ENCODE measurements at places on chromosomes 4 and X. TPM values are rescaled to one million over a fixed set of nuclear protein-coding genes. Genes with fewer than 3 reads are reported as not detected.
A peak's percentile ranks its signal among the peaks of the same experiment; 100 is the strongest.

Gene MAGEA12
- total RNA-seq = not detected

Gene SLITRK2
- 0.39 TPM for total RNA-seq

Gene GLOD5
- total RNA-seq = not detected

GRCh38 chr4:130738233-130738632, 1642.3 kb downstream of the C4orf33 start:
- no peak for DNase-seq

- no peak for DNase-seq
Observed at GRCh38 chrX:124502599-124502998, 156.2 kb downstream of the SH2D1A start.

GRCh38 chr4:155794589-155795236, 35.9 kb downstream of the GUCY1B1 start:
- no peak for DNase-seq

DNA sequence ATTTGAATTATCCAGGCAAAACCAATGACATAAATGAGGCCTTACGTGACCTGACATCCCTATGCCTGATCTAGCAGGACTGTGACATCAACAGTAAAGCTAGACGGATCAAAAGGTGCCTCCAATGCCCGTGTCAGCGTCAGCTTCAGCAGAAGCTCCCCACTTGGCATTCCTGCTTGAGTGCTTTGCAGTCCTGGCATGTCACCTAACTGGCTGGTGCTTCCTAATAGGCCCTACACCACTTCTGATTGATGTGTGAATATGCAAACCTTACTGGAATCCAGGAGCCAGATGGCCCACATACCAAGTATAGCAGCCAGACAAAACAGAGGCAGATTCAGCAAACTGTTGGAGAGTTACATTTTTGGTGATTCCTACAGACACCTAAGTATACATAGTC, 224.2 kb downstream of the DMD start:
- DNase-seq = peak; percentile 17

DNA sequence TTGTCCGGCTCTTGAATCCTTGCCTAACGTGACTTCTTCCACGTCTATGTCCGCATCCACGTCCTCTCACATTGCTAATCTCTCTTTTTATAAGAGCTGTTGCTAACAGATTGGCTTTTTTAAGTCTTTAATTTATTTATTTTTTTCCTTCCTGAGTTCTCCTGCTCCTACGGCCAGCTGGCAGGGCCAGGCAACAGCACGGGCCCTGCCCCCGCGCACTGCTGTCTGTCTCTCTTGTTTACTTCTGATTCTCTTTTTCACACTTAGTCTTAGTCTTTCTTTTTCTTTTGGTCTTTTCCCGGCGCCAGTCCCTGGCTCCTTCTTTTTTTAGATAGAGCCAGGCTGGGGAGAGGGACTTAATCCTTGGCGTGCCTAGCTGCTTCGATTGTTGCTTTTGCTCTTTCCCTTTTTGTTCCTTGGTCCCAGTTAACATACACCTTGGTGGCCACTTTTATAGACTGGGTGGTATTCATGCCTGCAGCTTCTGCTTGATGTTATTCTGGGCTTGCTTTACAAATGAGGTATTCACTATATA, 53.2 kb upstream of the RBMX start:
- no peak for DNase-seq

DNA sequence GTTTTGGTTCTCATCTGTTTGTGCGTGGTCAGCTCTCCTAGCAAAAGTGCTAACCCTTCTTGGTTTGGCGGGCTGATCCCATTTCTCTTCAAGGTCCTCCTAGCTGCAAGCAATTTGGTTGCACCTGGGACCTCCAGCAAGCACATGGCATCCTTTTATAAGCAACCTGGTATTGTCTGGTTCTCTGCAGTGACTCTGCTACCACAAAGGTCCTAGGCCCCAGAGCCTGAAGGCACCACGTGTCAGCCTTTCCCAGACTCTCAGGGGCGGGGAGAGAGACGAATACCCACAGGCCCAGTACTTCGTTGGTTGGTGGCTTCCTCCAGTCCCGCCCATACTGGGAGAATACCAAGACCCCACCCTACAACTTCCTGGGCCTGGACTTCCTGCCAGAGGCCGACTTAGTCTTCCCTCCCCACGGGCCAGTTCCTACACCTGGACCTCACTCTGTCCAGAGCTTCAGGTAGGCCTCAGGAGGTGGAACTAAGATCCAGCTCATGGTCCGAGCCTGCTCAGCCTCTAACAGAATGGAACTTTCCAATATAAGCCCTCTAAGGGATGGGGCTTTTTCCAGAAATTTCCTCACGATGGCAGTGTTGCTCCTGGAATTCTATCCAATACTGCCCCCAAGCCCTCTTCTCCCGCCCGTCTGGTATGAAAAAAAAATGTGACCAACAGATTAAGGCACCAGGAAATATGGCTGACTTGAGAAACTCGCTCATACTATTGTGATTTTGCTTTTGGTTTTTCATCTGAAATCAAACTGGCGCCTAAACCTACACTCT, 192.5 kb upstream of the STK26 start:
- peak; percentile 67 for DNase-seq

DNA sequence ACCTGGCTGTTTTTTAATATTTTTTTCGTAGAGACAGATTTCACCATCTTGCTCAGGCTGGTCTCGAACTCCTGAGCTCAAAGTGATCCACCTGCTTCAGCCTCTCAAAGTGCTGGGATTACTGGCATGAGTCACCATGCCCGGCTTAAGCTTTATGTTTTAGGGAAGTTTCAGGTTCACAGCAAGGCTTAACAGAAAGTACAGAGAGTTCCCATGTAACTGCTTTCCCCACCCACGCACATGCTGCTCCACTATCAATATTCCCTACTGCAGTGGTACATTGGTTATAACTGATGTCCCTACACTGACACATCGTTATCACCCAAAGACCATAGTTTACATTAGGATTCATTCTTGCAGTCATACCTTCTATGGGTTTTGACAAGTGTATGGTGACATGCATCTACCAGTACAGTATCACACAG, 62.7 kb downstream of the PRPS1 start:
- DNase-seq = no peak

DNA sequence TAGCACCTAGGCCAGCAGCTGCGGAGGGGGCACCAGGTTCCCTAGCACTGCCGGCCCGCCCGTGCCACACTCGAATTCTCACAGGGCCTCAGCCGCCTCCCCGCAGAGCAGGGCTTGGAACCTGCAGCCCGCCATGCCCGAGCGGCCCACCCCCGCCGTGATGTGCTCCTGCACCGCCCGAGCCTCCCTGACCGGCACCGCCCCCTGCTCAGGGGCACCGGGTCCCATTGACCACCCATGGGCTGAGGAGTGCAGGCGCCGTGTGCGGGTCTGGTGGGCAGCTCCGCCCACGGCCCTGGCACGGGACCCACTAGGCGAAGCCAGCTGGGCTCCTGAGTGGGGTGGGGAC, 35.4 kb upstream of the ENPP6 start:
- DNase-seq = no peak

DNA sequence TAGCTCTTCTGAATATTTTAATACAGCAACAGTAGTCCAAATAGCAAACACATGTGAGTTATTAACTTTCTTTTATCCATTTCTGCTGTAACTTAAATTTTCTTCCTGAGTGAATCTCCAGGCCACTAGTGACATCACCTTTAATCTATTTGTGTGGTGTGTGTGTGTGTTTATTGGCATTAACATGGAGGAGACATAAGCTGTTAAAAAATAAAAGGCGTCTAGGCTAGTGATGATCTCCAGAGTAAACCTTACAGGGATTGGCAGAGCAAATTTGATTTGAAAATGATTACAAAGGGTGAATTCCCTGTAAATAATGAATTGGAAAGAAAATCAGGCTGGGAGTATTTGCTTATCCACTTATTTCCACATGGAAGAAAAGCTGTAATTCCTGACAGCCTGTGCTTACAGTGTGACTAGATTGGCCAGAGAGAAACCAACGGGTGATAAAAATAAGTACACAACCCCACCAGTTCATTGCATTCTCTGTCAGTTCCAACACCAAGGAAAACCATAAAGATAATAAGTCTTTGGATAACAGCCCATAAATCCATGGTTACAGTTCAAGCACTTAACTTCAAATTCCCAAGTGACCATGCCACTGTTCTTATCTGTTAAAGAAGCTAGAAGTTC, 186.1 kb downstream of the ENOX2 start:
- DNase-seq = no peak

Gene STPG2
- total RNA-seq = not detected

DNA sequence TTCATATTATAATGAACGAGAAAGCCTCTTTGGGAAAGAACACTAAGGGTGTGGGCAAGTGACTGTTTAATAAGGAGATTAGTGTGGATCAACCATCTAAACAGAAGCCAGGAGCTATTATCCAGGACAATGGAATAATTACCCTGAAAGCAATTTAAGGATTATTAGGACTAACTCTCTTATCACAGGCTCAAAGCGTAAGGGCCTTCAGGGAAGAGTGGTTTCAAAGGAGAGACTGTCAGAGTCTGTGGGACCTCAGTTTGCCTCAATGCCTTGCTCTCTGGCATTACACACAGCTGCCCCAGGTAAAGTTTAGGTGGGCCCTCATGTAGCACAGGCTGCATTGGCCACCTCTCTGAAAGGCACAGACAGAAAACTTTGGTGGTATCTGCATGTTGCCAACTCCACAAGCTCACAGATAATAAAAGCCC, 717.2 kb upstream of the ADGRL3 start:
- no peak for DNase-seq

Gene IQCM
- total RNA-seq = not detected

Gene PAGE2
- total RNA-seq = not detected

DNA sequence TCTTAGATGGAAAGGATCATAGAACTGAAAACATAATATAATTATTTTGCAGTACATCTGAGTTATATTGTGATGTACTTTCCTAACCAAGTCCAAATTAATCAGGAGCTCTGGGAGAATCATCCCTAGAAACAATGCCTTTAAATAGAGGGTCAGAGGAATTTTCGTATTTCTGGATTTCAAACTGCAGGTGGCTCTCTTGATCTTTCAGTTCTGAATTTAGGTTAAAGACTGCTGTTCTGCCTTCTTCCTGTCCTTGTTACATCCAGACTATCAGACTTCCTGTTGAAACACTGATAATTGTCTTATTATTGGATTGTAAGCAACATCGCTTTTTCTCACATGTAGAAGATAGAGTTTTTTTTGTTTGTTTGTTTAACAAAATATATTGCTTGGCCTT, 142.7 kb downstream of the RPA4 start:
- DNase-seq = no peak

Gene CYLC1
- not detected for total RNA-seq

DNA sequence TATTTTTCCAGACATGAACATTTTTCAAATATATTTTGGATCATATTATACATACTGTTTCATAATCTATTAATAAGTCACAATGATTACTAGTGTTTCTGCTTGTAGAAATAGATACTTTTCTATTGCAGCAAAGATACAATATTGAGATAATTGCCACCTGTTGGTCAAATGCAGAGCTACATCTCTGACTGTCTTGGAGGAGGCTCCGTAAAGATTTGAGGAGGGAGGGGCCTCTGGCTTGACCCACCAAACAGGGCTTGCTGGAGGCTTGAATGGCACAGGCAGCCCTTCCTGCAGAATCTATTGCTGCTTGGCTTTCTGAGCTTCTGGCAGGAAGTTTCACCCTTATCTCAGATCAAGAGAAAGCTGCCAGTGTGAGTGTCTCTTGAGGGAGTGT, 99.3 kb upstream of the ARMCX2 start:
- peak; percentile 45 for DNase-seq

- DNase-seq = no peak
Observed at GRCh38 chrX:40504801-40505605, 75.8 kb upstream of the ATP6AP2 start.

GRCh38 chr4:123916821-123917220, 520.2 kb downstream of the SPRY1 start:
- no peak for DNase-seq

Gene TXK
- total RNA-seq = not detected

Gene CXCL1
- 0.69 TPM for total RNA-seq

DNA sequence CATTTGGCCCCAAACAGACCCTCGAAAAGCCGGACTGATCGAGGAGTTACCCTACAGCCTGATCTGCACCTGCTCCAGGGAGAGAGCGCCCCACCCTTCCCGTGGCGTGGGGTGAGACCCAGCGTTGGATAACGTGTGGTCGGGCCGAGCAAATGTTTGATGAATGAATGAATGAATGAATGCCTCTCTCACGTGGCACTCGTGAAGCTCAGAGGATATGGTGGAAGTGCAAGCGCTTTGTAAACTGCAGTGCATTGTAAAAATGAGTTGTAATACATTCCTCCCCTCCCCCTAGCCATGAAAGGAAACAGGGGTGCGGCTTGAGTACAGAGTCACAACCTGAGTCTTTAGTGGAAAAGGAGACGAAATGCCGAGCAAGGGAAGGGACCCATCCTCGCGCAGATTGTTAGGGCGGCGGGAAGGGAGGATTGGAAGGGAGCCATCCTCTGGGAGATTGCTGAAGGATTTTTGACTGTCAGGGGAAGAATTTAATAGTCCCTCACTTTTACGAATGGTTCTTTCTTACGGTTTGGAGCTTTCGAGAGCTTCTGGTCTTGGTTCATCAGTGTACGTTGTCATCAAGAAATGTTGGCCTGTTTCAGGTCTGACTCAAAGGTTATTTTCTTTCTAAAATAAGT, 772 bp upstream of the FBXW7 start:
- DNase-seq = no peak

GRCh38 chrX:39670281-39670680, 427.5 kb downstream of the BCOR start:
- no peak for DNase-seq

DNA sequence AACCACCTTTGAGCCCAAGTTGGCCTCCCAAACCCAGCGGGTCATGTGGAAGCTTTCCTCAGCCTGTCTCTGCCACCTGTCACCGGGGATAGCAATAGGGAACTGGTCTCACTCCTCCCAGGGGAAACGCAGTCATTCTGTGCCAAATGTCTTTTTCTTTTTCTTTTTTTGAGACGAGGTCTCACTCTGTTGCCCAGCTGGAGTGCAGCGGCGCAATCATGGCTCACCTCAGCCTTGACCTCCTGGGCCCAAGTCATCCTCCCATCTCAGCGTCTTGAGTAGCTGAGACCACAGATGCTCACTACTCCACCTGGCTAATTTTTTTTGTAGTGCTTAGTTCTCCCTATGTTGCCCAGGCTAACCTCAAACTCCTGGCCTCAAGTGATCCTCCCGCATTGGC, 40.3 kb downstream of the MED28 start:
- DNase-seq = no peak

DNA sequence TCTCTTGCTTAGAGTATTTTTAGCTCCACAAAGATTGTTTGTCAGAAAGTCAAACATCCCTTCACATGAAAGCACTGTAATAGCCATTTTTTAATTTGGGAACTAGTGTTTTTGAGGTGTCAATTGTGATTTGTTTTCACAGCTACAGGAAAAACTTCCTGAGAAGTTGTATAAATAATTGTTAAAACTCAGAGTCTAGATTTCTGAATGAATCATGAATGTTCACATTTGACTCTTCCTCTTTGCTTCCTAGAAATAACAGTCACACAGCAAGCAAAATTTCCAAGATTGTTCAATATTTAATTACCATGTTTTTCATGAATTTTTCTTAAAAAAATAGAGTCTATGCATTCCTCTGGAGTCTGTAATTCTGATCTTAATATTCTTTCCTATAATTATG, 156.9 kb upstream of the SLC7A11 start:
- DNase-seq = no peak

Measured in H1 (cell line).